Psoas muscle (tissue), 8 donors: ENCODE measurements at places on chromosomes 5 and 9. TPM values are rescaled to one million over a fixed set of nuclear protein-coding genes. Genes with fewer than 3 reads are reported as not detected.

FBP2 gene
- 55.8 TPM for total RNA-seq

DNA sequence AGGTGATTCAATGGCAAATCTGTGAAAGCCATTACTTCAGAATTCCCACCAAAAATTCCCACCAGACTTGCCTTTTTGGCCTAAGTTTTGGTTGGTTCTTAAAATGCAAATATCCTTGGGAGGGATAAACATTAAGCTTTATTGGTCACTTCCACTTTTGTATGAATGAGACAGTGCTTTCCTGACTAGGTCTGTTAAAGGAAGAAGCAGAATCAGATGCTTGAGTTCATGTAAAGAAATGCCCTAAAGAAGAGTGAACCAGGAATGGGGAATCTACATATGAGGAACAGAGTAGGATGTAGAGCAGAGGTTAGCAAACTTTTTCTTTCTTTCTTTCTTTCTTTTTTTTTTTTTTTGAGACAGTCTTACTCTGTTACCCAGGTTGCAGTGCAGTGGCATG lies 129.3 kb downstream of the GCNT1 start:
- DNase-seq: no peak

GRCh38 chr5:108259306-108259705 lies 122.6 kb downstream of the FBXL17 start:
- no peak for DNase-seq

- DNase-seq: peak; percentile 80
Measured at GRCh38 chr9:27353474-27354229, 56.7 kb upstream of the EQTN start.

DIRAS2 gene
- 0.05 TPM for total RNA-seq

- DNase-seq: no peak
Measured at GRCh38 chr5:120994112-120994511, 530.0 kb downstream of the PRR16 start.
